ENCODE measurements at places on chromosomes 4 and X.
A peak's percentile ranks its signal among the peaks of the same experiment; 100 is the strongest.

DNA sequence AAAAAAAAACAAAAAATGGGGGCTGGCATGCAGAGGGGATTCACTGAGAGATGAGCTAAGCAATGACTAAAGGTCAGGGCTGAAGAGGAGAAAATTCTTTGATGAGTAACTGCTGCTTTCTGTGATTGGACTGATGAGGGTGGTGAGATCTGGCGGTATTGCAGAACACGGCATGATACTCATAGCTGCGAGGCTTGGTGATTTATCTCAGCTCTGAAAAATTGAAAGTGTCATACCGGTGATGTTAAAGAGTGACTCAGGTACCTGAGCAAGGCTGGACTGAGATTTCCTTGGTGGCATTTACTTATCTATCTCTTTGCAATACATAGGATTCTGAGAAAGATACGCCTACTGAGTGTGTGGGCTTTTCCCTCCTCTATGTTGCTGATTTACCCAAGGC is 204.1 kb upstream of the DDX53 start:
- no peak for DNase-seq

DNA sequence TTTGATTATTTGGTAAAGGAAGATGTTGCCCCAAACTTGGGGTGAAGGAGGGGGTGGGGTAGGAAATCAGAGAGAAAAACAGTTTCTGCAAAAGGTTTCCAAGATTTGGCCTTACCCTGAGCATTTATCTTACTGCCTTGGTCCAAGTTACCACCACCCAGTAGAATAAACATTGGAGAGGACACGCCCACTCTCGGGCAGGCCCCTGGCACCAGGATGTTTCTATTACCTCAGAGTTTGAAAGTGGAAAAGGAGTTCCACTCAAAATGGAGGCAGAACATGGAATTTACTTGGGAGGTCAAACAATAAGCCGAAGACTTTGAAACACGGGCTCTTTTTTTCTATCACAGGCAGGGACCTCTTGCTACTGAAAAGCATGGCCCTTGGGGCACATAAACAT is 113.7 kb downstream of the CHRNA9 start:
- DNase-seq: no peak

- peak; percentile 10 for DNase-seq
Measured at GRCh38 chr4:21697583-21697982, 251.0 kb downstream of the KCNIP4 start.

GRCh38 chr4:105715692-105716278 is 7.2 kb downstream of the GSTCD start:
- DNase-seq: no peak

DNA sequence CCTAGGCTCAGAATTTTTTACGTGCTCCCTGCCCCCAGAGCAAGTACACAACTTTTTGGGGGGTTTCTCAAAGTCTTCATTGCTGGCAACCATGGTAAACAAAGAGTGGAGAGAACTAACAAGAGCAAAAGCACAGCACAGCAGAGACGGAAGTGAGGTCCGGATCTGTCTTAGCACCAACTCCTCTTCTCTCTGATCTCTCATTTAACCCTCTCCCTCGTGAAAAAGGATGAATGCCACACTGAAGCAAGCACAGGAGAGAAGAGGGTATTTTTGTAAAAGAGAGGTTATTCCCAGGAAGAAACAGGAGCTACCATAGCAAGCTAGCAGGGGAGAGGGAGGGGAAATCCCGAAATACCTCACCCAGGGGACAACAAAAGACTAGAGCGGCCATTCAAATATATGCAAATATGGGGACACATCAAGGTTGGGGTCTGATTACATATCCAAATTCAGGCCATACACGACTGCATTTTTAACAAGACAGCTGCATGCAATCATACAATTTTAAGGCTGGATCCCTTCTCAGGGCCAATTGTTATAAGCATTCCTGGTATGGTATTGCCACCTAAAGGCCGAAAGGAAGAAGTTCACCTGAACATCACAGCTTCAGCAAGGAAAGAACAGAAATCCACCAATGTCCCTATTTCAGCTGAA is 46.6 kb downstream of the CD40LG start:
- DNase-seq: no peak

DNA sequence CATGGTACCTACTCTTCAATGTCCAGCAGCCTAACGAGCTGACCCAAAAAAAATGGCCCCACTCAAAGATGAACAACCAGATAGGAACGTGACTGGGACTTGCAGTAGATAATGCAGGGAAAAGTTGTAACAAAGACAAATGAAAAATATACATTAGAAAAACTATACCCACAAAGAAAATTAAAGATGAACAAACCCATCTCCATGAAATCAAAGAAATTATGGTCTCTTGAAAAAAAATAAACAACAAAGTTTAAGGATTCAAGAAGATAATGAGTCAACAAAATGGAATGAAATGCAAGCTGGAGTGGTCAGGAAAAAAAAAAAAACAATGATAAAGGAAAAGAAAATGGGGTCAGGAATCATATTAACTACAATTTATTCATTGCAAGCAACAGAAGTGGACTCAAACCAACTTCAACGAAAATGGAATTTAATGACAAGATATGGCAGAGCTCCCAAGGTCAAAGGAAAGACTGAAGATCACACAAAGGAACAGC is 309.8 kb upstream of the GALNT7 start:
- no peak for DNase-seq

- peak; percentile 12 for DNase-seq
Measured at GRCh38 chr4:6986072-6986780, 56.9 kb upstream of the TADA2B start.

- no peak for DNase-seq
Measured at GRCh38 chr4:126800575-126801141, 832.1 kb upstream of the INTU start.
